HEK293T (cell line): ENCODE measurements at places on chromosomes 6 and 20.

- no peak for DNase-seq
Measured at GRCh38 chr6:64146876-64147275, 511.3 kb downstream of the PHF3 start.

GRCh38 chr6:147371325-147371724, 137.2 kb upstream of the SAMD5 start:
- no peak for DNase-seq

- DNase-seq: no peak
Measured at GRCh38 chr20:51739722-51740249, 28.4 kb downstream of the ATP9A start.

GRCh38 chr20:1940581-1940980, 45.4 kb downstream of the SIRPA start:
- no peak for DNase-seq

DNA sequence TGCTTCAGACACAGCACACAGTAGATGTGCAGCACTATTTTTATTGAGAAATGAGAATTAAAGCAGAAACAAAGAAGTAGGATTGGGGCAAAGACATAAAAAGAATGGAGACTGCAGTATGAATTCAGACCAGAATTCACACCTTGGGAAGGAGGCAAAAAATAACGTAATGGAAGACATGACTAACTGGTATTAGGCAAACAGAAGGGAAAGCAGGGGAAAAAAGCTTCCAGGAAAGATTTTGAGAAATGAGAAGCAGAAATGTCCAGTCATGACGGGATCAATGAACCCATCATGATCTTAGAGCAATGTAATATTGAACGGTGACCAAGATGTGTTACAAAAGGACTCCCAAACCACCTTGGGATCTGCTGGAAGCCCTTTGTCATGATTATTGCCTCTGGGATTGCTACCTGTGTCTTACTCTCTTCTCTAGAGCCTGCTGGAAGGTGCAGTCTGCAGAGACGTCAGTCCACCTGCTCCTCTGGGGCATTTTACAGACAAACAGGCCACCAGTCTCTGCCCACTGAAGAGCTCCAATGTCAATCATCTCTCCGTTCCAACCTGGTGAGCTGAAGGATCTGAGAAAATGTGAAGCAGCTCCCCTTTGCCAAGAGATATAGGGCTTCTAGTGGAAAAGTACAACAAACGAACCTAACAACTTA, 8.7 kb downstream of the NUDT3 start:
- DNase-seq: no peak

- DNase-seq: no peak
Measured at GRCh38 chr6:34723203-34723602, 26.6 kb upstream of the ILRUN start.

- peak; percentile 42 for DNase-seq
Measured at GRCh38 chr6:54053881-54054391, 57.3 kb upstream of the MLIP start.

GRCh38 chr6:98843271-98844243, 9.2 kb downstream of the POU3F2 start:
- no peak for DNase-seq

- no peak for DNase-seq
Measured at GRCh38 chr6:10402648-10403311, 12.1 kb downstream of the TFAP2A start.

- no peak for DNase-seq
Measured at GRCh38 chr6:167682546-167683027, 144.1 kb upstream of the AFDN start.

- DNase-seq: no peak
Measured at GRCh38 chr6:127077886-127078285, 40.6 kb upstream of the RSPO3 start.

- no peak for DNase-seq
Measured at GRCh38 chr6:44072452-44072958, 54.7 kb downstream of the MRPL14 start.

GRCh38 chr6:37954791-37955190, 135.3 kb downstream of the ZFAND3 start:
- no peak for DNase-seq

GRCh38 chr6:52187098-52187497, 923 bp downstream of the IL17A start:
- no peak for DNase-seq

- no peak for DNase-seq
Measured at GRCh38 chr20:56195946-56196345, 52.6 kb upstream of the MC3R start.

DNA sequence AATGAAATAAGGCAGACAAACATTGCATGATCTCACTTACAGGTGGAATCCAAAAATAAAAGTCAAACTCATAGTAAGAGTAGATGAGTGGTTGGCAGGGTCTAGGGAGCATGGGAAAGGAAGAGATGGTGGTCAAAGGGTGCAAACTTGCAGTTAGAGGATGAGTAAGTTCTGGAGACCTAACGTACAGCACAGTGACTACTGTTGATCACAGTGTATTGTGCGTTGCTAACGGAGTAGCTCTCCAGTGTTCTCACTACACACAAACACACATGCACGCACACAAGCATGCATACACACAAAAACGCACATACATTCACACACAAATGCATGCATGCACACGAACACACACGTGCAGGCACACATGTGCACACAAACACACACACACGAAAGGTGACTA, 54.9 kb downstream of the LY86 start:
- DNase-seq: no peak
